ENCODE measurements at places on chromosomes 5 and 9. TPM values are rescaled to one million over a fixed set of nuclear protein-coding genes. Genes with fewer than 3 reads are reported as not detected.

IFNA13 gene
- total RNA-seq, result not detected

MEGF9 gene
- 7.8 TPM for total RNA-seq

PRDM9 gene
- total RNA-seq, result not detected

BRD9 gene
- 57.5 TPM for total RNA-seq

ADRB2 gene
- total RNA-seq, result 3.2 TPM

SREK1IP1 gene
- 13.9 TPM for total RNA-seq

SPATA31E1 gene
- total RNA-seq, result not detected

ADAMTSL1 gene
- 21.6 TPM for total RNA-seq

HRCT1 gene
- 0.56 TPM for total RNA-seq

CMYA5 gene
- under 0.01 TPM for total RNA-seq

ELAVL2 gene
- 0.09 TPM for total RNA-seq
